ENCODE measurements at places on chromosomes 3 and 15.

- DNase-seq: peak; percentile 29
These were observed 23.0 kb downstream of the CP start for GRCh38 chr3:149198611-149199010.

GRCh38 chr15:41231422-41232226 is 556 bp downstream of the CHP1 start:
- DNase-seq: no peak

DNA sequence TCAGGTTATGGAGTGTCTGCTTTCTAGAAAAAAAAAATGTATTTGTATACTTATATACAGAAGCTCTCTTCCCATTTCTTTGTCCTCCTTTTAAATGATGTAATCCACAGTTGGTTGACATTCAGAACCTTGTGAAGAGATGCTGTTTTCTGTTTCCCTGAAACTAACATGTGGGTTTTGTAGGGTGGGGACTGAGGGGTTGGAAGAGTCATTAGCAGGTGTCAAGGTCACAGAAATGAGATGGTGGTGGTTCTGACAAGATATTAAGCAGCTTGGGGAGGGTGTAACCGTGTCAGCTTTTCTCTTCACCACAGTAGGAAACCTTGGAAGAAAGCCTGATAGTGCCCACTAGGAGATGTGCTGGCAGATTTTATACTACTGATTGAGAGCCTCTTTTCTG is 2.4 kb downstream of the RASA2 start:
- no peak for DNase-seq

DNA sequence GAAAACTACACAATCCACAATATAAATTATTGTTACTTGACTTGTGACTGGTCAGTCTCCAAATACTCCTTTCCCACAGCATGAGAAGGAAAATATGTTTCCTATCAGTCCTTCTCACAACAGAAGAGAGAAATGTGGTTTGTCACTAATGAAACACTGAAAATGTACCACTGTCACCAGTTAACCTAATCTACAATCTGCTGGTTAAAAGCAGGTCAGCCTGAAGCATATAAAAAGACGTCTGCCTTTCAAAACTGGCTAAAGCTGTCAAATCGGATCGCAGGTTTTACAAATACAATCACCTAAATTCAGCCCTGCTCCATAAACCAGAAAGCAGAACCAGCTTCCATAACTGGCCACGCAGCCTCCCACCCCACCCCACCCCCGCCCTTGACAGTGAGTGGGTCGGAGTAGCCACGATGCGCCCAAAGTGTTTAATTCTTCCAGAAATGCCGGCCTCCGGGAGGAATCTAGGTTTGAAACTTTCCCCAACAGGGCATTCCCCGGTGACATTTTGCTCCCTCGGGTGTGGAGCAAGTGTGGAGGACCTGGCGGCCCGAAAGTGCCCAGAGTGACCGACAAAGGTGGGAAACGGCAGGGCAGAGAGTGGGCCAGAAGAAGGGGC is 682 bp downstream of the ETFA start:
- DNase-seq: no peak

GRCh38 chr3:142863010-142863817 is 25.7 kb downstream of the PCOLCE2 start:
- DNase-seq: peak; percentile 22

- no peak for DNase-seq
These were observed 8.6 kb downstream of the ISLR start for GRCh38 chr15:74182131-74182530.

DNA sequence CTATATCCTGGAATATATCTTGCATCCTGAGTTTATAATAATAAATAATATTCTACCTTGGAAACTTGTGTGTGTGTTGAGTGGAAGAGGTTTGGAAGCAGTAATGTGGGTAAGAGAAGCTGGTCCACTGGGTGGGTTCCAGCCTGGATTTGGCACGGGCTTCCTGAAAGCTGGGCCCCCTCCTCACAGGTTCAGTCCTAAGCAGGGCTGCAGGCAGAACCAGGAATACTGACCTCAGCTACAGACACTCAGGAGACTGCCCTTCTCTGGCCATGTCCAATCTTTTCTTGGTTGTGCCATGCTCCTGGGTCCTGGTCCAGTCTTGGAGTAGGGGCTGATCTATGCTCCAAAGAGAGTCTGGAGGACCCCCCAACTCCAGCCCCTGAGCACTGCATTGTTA is 4.5 kb downstream of the MYD88 start:
- DNase-seq: no peak

DNA sequence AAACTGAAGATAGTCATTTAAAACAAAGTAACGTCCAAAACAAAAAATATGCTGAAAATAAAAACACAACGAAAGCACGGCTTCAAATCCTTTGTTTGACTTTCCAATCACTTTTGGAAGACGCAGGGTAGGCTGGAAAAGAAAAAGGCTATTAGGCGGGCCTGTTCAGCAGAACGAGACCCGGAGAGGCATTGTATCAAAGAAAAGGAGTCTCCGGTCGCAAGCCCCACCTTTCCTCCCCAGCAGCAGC is 691 bp downstream of the SENP7 start:
- no peak for DNase-seq
